ENCODE measurements at places on chromosomes 3 and 15. TPM values are rescaled to one million over a fixed set of nuclear protein-coding genes. Genes with fewer than 3 reads are reported as not detected.

RUVBL1 gene
- total RNA-seq: 58.6 TPM

PLA2G4B gene
- total RNA-seq: 3.3 TPM

TRAK1 gene
- total RNA-seq: 37.4 TPM

DAZL gene
- total RNA-seq: 0.06 TPM

HESX1 gene
- total RNA-seq: 0.50 TPM

AADACL2 gene
- not detected for total RNA-seq

RTP4 gene
- 1.1 TPM for total RNA-seq

GHSR gene
- 0.17 TPM for total RNA-seq

OXSM gene
- 8.4 TPM for total RNA-seq

UNC13C gene
- total RNA-seq: 27.5 TPM

CYP1A2 gene
- not detected for total RNA-seq

CEP19 gene
- 9.4 TPM for total RNA-seq

FILIP1L gene
- 8.4 TPM for total RNA-seq

EIF2A gene
- total RNA-seq: 85.0 TPM

DNA sequence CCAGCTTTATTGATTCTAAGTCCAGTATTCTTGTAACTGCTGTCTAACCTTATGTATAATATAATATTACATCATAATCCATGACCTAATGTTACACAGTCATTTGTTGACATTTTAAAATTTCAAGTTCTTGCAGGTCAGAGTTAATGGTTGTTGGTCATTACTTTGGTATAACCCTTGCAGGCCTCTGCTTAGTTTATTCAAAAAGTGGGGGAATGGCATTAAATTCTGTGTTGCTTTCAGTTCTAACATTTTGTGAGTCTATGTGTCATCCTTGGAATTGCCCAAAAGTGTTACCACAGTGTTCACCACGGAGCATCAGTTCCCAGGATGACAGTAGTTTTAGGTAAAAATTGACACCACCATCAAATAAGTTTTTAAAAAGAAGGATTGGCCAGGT, 174.8 kb upstream of the BCL6 start:
- H3K36me3 ChIP-seq: no peaks in the 10 kb centered on the region
- peaks cover 3% of the 10 kb centered on the region for H3K4me1 ChIP-seq
- H3K27ac ChIP-seq: no peak overlapping the region
- DNase-seq: no peak
- no peaks in the 10 kb centered on the region for H3K27me3 ChIP-seq

- DNase-seq: no peak
- no peaks in the 10 kb centered on the region for H3K4me1 ChIP-seq
- no peak overlapping the region for H3K27ac ChIP-seq
- H3K27me3 ChIP-seq: no peaks in the 10 kb centered on the region
Measured at GRCh38 chr3:37324850-37325321, 150.5 kb upstream of the LRRFIP2 start.

- no peak overlapping the region for H3K4me3 ChIP-seq
- H3K27me3 ChIP-seq: no peaks in the 10 kb centered on the region
- H3K36me3 ChIP-seq: peaks cover 17% of the 10 kb centered on the region
- H3K4me1 ChIP-seq: peaks cover 14% of the 10 kb centered on the region
Measured at GRCh38 chr3:49352890-49353421, 5.2 kb downstream of the GPX1 start.

DNA sequence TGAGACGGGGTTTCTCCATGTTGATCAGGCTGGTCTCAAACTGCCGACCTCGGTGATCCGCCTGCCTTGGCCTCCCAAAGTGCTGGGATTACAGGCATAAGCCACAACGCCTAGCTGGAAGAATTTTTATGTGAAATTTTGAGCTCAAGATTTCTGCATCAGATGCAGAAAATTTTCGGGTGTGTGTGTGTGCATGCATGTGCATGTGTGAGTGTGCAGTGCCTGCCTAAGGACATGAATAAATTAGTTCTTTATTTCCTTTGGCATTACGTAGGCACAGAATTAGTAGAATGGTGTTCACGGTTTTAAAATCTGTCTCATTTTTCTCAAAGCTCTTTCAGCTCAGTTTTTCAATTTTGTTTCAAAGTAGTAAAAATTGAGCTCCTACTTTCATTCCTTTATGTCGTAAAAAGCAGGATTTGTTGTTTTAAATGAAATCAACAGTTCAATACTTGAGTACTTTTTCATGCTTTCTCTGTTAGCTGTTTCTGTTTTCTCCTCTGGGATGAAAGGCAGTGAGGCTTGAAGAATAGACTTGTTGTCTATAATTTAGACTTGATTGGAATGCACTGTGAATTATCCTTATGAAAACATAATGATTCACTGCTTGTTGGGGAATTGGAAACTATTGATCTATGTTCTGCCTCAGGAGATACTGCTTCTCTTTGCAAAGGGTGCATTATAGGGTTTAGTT, 23.3 kb upstream of the RAB11A start:
- no peak overlapping the region for H3K4me3 ChIP-seq
- H3K36me3 ChIP-seq: no peaks in the 10 kb centered on the region
- no peaks in the 10 kb centered on the region for H3K27me3 ChIP-seq
- no peak overlapping the region for H3K27ac ChIP-seq

GRCh38 chr15:63735449-63735848, 98.3 kb downstream of the HERC1 start:
- H3K27ac ChIP-seq: no peak overlapping the region
- H3K4me3 ChIP-seq: no peak overlapping the region
- no peaks in the 10 kb centered on the region for H3K27me3 ChIP-seq
- DNase-seq: no peak
- H3K36me3 ChIP-seq: peaks cover 15% of the 10 kb centered on the region

GRCh38 chr3:30084971-30085403, 521.4 kb upstream of the TGFBR2 start:
- no peaks in the 10 kb centered on the region for H3K4me1 ChIP-seq
- no peaks in the 10 kb centered on the region for H3K27me3 ChIP-seq
- no peak overlapping the region for H3K27ac ChIP-seq
- H3K36me3 ChIP-seq: no peaks in the 10 kb centered on the region
- no peak for DNase-seq

GRCh38 chr3:23153436-23153835, 49.7 kb upstream of the UBE2E2 start:
- no peaks in the 10 kb centered on the region for H3K4me1 ChIP-seq
- no peak for DNase-seq
- no peaks in the 10 kb centered on the region for H3K36me3 ChIP-seq
- no peaks in the 10 kb centered on the region for H3K27me3 ChIP-seq
- H3K27ac ChIP-seq: no peak overlapping the region
- no peak overlapping the region for H3K4me3 ChIP-seq

- peak; percentile 89 for DNase-seq
- H3K27me3 ChIP-seq: peaks cover 2% of the 10 kb centered on the region
- no peaks in the 10 kb centered on the region for H3K4me1 ChIP-seq
- H3K27ac ChIP-seq: no peak overlapping the region
- no peak overlapping the region for H3K4me3 ChIP-seq
Measured at GRCh38 chr3:68878322-68878721, 54.0 kb downstream of the TAFA4 start.

GRCh38 chr3:184423561-184423960, 43.7 kb downstream of the CHRD start:
- no peak overlapping the region for H3K4me3 ChIP-seq
- no peak overlapping the region for H3K27ac ChIP-seq
- H3K27me3 ChIP-seq: no peaks in the 10 kb centered on the region
- peaks cover 7% of the 10 kb centered on the region for H3K4me1 ChIP-seq

- H3K27ac ChIP-seq: peak overlapping the region; percentile 4
- no peak for DNase-seq
- no peaks in the 10 kb centered on the region for H3K27me3 ChIP-seq
- H3K36me3 ChIP-seq: peaks cover 87% of the 10 kb centered on the region
- H3K4me1 ChIP-seq: peaks cover 13% of the 10 kb centered on the region
- no peak overlapping the region for H3K4me3 ChIP-seq
Measured at GRCh38 chr15:64134345-64134829, 17.1 kb upstream of the SNX22 start.

DNA sequence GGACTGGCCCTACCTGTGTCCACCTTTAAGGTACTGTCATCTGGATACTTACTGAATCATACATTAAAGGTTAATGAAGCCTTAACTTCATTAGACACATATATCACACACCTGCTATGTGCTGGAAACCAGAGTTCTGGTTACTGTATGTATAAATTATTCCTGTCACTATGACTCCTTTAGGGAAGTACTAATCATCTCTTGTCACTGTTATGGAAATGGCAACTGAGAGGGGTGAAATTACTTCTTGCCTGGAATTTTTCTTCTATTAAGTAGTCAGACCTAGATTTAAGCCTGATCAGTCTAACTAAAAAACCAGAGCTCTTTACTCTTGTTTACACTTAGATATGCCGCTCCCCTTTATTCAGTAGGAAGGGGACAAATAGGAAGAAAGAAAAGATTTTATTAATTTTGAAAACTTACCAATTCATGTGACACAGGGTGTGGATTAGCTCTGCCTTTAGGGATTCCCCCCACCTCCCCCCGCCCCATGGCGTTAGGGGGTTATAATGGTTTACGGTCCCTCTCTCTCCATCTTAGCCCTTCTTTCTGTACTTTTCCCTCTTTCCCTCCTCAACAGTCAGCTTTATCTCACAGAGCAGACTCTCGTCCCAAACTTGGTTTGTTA, 152.5 kb downstream of the KLHL25 start:
- peak overlapping the region; percentile 5 for H3K4me3 ChIP-seq
- H3K27me3 ChIP-seq: no peaks in the 10 kb centered on the region
- H3K27ac ChIP-seq: peak overlapping the region; percentile 74
- DNase-seq: no peak
- peaks cover 9% of the 10 kb centered on the region for H3K36me3 ChIP-seq

- H3K4me1 ChIP-seq: no peaks in the 10 kb centered on the region
- no peak overlapping the region for H3K4me3 ChIP-seq
- no peak for DNase-seq
- H3K27me3 ChIP-seq: no peaks in the 10 kb centered on the region
- H3K36me3 ChIP-seq: no peaks in the 10 kb centered on the region
Measured at GRCh38 chr15:99619712-99620111, 53.9 kb downstream of the MEF2A start.

GRCh38 chr3:89067736-89068135, 39.7 kb upstream of the EPHA3 start:
- no peak overlapping the region for H3K27ac ChIP-seq
- H3K36me3 ChIP-seq: no peaks in the 10 kb centered on the region
- no peak for DNase-seq
- no peak overlapping the region for H3K4me3 ChIP-seq

- no peaks in the 10 kb centered on the region for H3K4me1 ChIP-seq
- no peaks in the 10 kb centered on the region for H3K36me3 ChIP-seq
- no peak overlapping the region for H3K27ac ChIP-seq
- no peak for DNase-seq
Measured at GRCh38 chr3:148158210-148158609, 539.5 kb upstream of the AGTR1 start.

DNA sequence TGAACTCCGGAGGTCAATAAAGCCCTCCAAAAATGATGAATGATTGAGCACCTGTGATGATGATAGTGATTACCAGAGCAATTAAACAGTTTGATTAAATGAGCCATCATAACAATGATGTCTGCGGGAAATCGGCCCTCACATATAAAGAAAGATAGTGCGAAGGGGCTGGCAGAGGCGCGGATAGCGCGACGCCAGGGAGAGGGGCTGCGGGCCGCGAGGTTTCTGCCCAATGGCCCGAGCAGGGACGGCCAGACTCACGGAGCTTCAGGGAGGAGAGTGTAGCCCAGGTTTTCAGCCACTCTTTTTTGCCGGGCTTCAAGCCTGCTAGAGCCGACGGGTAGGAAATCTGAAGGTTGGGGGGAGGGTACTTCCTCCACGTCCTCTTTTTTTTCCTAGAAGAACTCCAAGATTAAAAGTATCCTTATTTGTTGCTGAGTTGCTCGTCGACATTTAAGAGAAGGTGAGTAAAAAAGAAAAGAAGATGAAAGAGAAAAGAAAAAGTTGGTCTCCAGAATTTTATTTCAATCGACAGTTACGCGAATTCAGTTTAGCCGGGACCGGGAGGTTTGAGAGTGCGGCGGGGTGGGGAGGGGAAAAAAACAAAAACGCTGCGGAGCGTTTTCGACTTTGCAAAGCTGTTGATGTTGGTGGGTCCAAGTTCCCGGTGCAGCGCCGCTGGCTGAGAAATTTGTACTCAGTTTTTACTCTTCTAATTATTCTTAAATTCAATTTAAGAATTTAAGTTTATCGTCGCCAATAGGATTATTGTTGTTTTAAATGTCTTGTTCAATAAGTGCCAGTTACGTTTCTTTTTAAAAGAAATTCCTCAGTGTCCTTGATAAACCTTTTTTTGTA, 2.2 kb upstream of the MEIS2 start:
- H3K27ac ChIP-seq: peak overlapping the region; percentile 98
- peaks cover 87% of the 10 kb centered on the region for H3K27me3 ChIP-seq
- H3K4me1 ChIP-seq: peaks cover 37% of the 10 kb centered on the region
- peak overlapping the region; percentile 93 for H3K4me3 ChIP-seq
- no peaks in the 10 kb centered on the region for H3K36me3 ChIP-seq

DNA sequence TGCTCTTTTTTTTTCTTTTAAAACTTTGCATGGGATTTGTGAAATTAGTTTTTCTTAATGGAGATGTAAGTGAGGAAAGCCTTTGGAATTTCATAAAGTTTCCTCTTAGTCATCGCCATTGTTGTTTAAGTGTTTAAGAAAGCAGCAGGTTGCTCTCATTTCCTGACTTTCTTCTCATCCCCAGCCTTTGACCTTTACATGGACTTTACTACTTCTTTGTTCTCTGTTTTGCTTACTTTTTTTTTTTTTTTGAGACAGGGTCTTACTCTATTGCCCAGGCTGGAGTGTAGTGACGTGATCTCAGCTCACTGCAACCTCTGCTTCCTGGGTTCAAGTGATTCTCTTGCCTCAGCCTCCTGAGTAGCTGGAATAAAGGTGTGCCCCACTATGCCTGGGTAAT, 38.6 kb downstream of the FBXL2 start:
- H3K27ac ChIP-seq: no peak overlapping the region
- no peak for DNase-seq
- no peaks in the 10 kb centered on the region for H3K27me3 ChIP-seq
- H3K4me3 ChIP-seq: no peak overlapping the region

GRCh38 chr3:159273608-159274007, 471.8 kb downstream of the MFSD1 start:
- no peaks in the 10 kb centered on the region for H3K27me3 ChIP-seq
- no peak overlapping the region for H3K27ac ChIP-seq

- no peak overlapping the region for H3K4me3 ChIP-seq
- DNase-seq: no peak
- no peaks in the 10 kb centered on the region for H3K36me3 ChIP-seq
Measured at GRCh38 chr3:13771496-13771895, 108.4 kb downstream of the WNT7A start.

DNA sequence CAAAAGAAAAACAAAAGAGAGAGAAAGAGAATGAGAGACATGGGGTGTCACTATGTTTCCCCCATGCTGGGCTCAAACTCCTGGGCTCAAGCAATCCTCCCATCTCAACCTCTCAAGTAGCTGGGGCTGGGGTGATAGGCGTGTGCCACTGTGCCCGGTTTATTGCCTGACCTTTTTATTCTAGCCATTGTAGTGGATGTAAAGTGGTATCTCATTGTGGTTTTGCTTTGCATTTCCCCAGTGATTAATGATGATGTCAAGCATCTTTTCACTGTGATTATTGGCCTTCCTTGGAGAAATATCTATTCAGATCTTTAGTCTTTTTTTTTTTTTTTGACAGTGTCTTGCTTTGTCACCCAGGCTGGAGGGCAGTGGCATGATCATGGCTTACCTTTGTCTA, 37.7 kb upstream of the GK5 start:
- H3K36me3 ChIP-seq: no peaks in the 10 kb centered on the region
- no peak for DNase-seq
- no peak overlapping the region for H3K4me3 ChIP-seq
- H3K27me3 ChIP-seq: no peaks in the 10 kb centered on the region

GRCh38 chr3:152076148-152076547, 192.6 kb upstream of the MBNL1 start:
- no peak for DNase-seq
- no peaks in the 10 kb centered on the region for H3K27me3 ChIP-seq
- no peaks in the 10 kb centered on the region for H3K36me3 ChIP-seq
- H3K4me3 ChIP-seq: no peak overlapping the region
- no peak overlapping the region for H3K27ac ChIP-seq

GRCh38 chr3:151581035-151581434, 120.2 kb upstream of the IGSF10 start:
- H3K36me3 ChIP-seq: no peaks in the 10 kb centered on the region
- no peak for DNase-seq
- no peaks in the 10 kb centered on the region for H3K27me3 ChIP-seq
- H3K4me3 ChIP-seq: no peak overlapping the region
- no peak overlapping the region for H3K27ac ChIP-seq
- H3K4me1 ChIP-seq: no peaks in the 10 kb centered on the region

All from spinal cord (tissue), 10 donors.